ENCODE measurements at places on chromosomes 6 and 20. TPM values are rescaled to one million over a fixed set of nuclear protein-coding genes. Genes with fewer than 3 reads are reported as not detected.

The IRF4 gene
- total RNA-seq, result not detected

The SUMO4 gene
- total RNA-seq, result not detected

The PTGIS gene
- total RNA-seq, result 0.15 TPM

The TTK gene
- 43.0 TPM for total RNA-seq

The SLC17A2 gene
- not detected for total RNA-seq

The WFDC5 gene
- total RNA-seq, result not detected

The STK35 gene
- 11.3 TPM for total RNA-seq

The NR2E1 gene
- total RNA-seq, result not detected

The SRXN1 gene
- total RNA-seq, result 34.5 TPM

The TOMM34 gene
- 75.0 TPM for total RNA-seq

The SNAI1 gene
- 2.5 TPM for total RNA-seq

The OXT gene
- not detected for total RNA-seq

The PRND gene
- not detected for total RNA-seq

The LAMP5 gene
- total RNA-seq, result not detected

The TOMM6 gene
- 367 TPM for total RNA-seq

The AVP gene
- total RNA-seq, result not detected

The PTCHD4 gene
- total RNA-seq, result 0.34 TPM

The TLDC2 gene
- 0.34 TPM for total RNA-seq

The MATN4 gene
- not detected for total RNA-seq

The CYP24A1 gene
- total RNA-seq, result 0.17 TPM

The TSPO2 gene
- total RNA-seq, result not detected

The SCRT2 gene
- total RNA-seq, result not detected

The TMEM244 gene
- total RNA-seq, result not detected

The MYLK4 gene
- under 0.01 TPM for total RNA-seq

The MLIP gene
- total RNA-seq, result 0.59 TPM

The PAK1IP1 gene
- total RNA-seq, result 15.3 TPM

The DSP gene
- total RNA-seq, result 0.17 TPM

The SLC35D3 gene
- not detected for total RNA-seq

The DEF6 gene
- 3.0 TPM for total RNA-seq

The LKAAEAR1 gene
- total RNA-seq, result 0.84 TPM

The HEY2 gene
- total RNA-seq, result not detected

The ASIP gene
- not detected for total RNA-seq

The PGC gene
- total RNA-seq, result not detected

The SMOC2 gene
- not detected for total RNA-seq

The SPDEF gene
- total RNA-seq, result not detected

The ZBTB12 gene
- 3.0 TPM for total RNA-seq

The SIRPD gene
- not detected for total RNA-seq

The TRIM38 gene
- 4.0 TPM for total RNA-seq

The SIRPB1 gene
- total RNA-seq, result 0.67 TPM

Data from bronchus fibroblast of lung (primary cell).